ENCODE measurements at places on chromosomes 3 and 15. TPM values are rescaled to one million over a fixed set of nuclear protein-coding genes. Genes with fewer than 3 reads are reported as not detected.

- no peak for DNase-seq
- H3K4me1 ChIP-seq = peaks cover 42% of the 10 kb centered on the region
- H3K27me3 ChIP-seq = no peaks in the 10 kb centered on the region
Observed at GRCh38 chr3:71370467-71370866, 213.1 kb downstream of the FOXP1 start.

GRCh38 chr3:49745986-49746385 lies 22.2 kb upstream of the GMPPB start:
- no peak for DNase-seq
- H3K27me3 ChIP-seq = no peaks in the 10 kb centered on the region
- peaks cover 3% of the 10 kb centered on the region for H3K36me3 ChIP-seq

The P2RY12 gene
- not detected for total RNA-seq

The USF3 gene
- total RNA-seq = 20.8 TPM

- no peak overlapping the region for H3K27ac ChIP-seq
- DNase-seq = no peak
- no peak overlapping the region for H3K4me3 ChIP-seq
- H3K4me1 ChIP-seq = peaks cover 22% of the 10 kb centered on the region
- H3K27me3 ChIP-seq = no peaks in the 10 kb centered on the region
Observed at GRCh38 chr3:72614394-72615074, 233.7 kb downstream of the SHQ1 start.

DNA sequence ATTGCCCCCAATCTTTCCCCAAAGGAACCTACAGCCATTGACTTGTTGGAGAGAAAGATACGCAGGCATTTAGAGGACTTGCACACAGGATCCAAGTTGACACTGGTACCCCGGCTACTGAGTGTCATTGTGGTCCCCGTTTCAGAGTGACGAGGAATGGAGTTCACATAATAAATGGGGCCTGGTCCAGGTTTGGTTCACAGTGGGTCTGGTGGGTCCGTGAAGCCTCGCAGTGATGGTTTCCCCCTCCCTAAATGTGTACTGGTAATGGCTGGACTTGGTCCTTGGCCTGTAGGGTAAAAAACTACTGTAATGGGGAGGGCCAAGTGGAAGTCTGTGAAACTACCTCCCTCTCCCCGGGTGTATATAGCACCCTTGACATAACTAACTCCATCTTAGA lies 232.1 kb upstream of the LYSMD4 start:
- peaks cover 66% of the 10 kb centered on the region for H3K27me3 ChIP-seq
- DNase-seq = no peak
- no peaks in the 10 kb centered on the region for H3K36me3 ChIP-seq

- H3K36me3 ChIP-seq = peaks cover 1% of the 10 kb centered on the region
- peaks cover 10% of the 10 kb centered on the region for H3K4me1 ChIP-seq
- no peak overlapping the region for H3K27ac ChIP-seq
- H3K27me3 ChIP-seq = no peaks in the 10 kb centered on the region
- no peak overlapping the region for H3K4me3 ChIP-seq
Observed at GRCh38 chr15:59352683-59353082, 20.0 kb downstream of the MYO1E start.

The TF gene
- total RNA-seq = 3.8 TPM

The RPL22L1 gene
- total RNA-seq = 53.8 TPM

The GUCA1C gene
- not detected for total RNA-seq

DNA sequence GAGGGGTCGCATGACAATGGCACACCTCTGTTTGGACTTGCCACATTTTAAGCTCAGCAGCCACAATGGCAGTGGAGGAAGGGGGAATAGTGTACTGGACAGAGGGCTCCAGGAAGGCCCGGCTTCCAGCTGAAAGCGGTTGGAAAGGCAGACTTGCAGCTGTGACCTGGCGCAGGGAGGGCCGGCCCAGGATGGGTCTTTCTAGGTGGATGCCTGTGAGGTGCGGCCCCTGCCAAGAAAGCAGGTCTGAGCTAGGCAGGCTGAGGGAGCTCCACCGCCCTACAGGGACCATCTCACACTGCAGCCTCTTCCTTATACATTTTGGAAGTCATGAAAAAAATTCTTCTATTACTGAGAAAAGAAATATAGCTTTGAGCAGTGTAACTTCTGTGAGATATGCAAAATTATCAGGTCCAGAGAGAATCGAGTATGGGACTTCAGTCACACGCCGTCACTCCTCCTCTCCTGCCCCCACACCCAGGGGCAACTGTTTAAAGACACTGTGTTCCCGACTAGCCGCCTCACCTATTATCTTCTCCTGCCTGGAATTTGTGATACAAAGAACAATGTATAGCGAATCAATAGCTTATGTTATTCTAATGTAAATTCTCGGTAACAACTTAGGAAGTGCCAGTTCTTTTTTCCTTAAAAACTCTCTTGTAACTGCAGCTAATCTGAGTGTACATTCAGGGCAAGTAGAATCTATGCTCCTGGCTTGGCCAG lies 331.0 kb downstream of the OCA2 start:
- H3K36me3 ChIP-seq = no peaks in the 10 kb centered on the region
- H3K4me3 ChIP-seq = no peak overlapping the region
- no peak overlapping the region for H3K27ac ChIP-seq

The FAM107A gene
- total RNA-seq = not detected

DNA sequence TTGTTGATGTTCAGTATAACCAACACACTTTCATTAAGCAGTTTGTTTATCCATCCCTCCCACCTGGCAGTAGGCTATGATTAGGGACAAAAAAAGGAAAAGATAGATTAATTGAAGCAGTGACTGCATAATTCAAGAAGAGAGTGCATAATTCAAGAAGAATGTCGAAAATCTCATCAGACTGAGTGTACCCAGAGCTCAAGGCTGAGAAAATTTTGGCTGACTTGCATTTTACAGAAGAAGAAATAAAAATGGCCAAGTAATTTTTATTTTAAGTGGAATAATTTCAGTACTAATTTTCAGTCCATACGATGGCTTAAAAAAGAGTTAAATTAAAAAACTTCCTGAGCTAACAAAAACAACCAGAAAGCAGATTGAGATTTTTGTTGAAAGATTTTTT lies 145.4 kb upstream of the LRRFIP2 start:
- H3K36me3 ChIP-seq = peaks cover 35% of the 10 kb centered on the region
- no peak for DNase-seq
- no peaks in the 10 kb centered on the region for H3K4me1 ChIP-seq
- no peaks in the 10 kb centered on the region for H3K27me3 ChIP-seq
- H3K4me3 ChIP-seq = no peak overlapping the region
